T-helper 22 cell (primary cell): ENCODE measurements at places on chromosomes 1 and 21.

GRCh38 chr1:221718381-221719277, 23.3 kb downstream of the DUSP10 start:
- no peak for DNase-seq

GRCh38 chr1:161849518-161849917, 83.4 kb downstream of the ATF6 start:
- no peak for DNase-seq

DNA sequence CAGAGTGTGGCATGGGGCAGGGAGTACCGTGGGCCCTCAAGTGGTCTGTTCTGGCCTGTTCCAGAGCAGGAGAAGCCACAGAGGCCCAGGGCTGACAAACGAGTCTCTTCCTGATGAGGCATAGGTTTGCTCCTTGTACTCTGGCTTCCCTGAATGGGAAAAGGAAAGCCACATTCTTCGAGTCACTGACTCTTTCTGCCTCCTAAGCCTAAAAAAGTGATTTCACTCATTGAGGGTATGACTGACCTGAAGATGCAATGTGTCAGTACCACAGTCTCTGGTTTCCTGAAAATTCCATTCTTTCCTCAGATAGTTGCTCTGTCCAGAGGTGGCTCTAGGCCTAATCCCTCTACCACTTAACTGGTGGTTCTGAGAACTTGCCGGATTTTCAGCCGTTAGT, 92.3 kb downstream of the KCNN3 start:
- DNase-seq = no peak

- no peak for DNase-seq
These were observed 126.0 kb upstream of the UBE2U start for GRCh38 chr1:64077281-64077940.

DNA sequence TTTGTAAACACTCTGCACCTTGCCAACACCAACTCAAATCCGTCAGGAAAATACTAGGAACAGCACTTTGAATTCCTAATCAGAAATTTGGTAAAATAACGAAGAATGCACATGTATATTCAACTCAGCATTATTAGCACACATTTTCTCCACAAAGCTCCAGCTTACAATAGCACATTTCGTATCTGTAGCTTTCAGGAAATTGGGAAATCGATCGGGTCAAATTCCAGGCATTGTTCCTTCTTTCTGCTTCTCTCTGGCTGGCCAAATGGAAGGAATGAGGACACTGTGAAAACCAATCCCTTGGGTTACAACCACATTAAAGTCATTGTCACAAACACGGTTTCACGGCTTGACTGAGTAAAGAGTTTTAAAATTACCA, 58.6 kb downstream of the NPHP4 start:
- no peak for DNase-seq

GRCh38 chr1:97647776-97648175, 273.1 kb downstream of the DPYD start:
- DNase-seq = no peak

- no peak for DNase-seq
These were observed 267.9 kb downstream of the PTPRU start for GRCh38 chr1:29504196-29504595.

- DNase-seq = no peak
These were observed 26.3 kb downstream of the KCNN3 start for GRCh38 chr1:154843636-154844296.
